Smooth muscle cell of the umbilical artery (primary cell): ENCODE measurements at places on chromosomes 11 and 22. TPM values are rescaled to one million over a fixed set of nuclear protein-coding genes. Genes with fewer than 3 reads are reported as not detected.

MS4A12 gene
- not detected in 2 replicates for total RNA-seq

TBX1 gene
- total RNA-seq: not detected in 2 replicates

JAML gene
- total RNA-seq: not detected in 2 replicates

FAT3 gene
- 1.2 and 2.0 TPM in 2 replicates for total RNA-seq

CADM1 gene
- total RNA-seq: 8.4 and 65.3 TPM in 2 replicates

PCF11 gene
- total RNA-seq: 36.2 and 42.8 TPM in 2 replicates

MICALL1 gene
- total RNA-seq: 23.2 and 51.8 TPM in 2 replicates

TYR gene
- not detected in 2 replicates for total RNA-seq

LRRC75B gene
- total RNA-seq: 5.6 and 7.1 TPM in 2 replicates

PRG3 gene
- total RNA-seq: not detected in 2 replicates

MMP12 gene
- total RNA-seq: 0.18 and 1.2 TPM in 2 replicates

CHRM1 gene
- total RNA-seq: not detected in 2 replicates

SLC25A45 gene
- total RNA-seq: 1.2 and 1.5 TPM in 2 replicates
